Activated T-cell treated with anti-CD3 and anti-CD28 coated beads for 1 hour (primary cell): ENCODE measurements at places on chromosomes 11 and 22.

- DNase-seq, result no peak
Observed at GRCh38 chr22:28154861-28155260, 235.8 kb upstream of the PITPNB start.

GRCh38 chr11:68928136-68928880 lies 24.6 kb downstream of the IGHMBP2 start:
- DNase-seq, result no peak

- no peak for DNase-seq
Observed at GRCh38 chr11:34836958-34837856, 79.0 kb downstream of the APIP start.

GRCh38 chr11:132788816-132789325 lies 743.4 kb downstream of the OPCML start:
- no peak for DNase-seq

DNA sequence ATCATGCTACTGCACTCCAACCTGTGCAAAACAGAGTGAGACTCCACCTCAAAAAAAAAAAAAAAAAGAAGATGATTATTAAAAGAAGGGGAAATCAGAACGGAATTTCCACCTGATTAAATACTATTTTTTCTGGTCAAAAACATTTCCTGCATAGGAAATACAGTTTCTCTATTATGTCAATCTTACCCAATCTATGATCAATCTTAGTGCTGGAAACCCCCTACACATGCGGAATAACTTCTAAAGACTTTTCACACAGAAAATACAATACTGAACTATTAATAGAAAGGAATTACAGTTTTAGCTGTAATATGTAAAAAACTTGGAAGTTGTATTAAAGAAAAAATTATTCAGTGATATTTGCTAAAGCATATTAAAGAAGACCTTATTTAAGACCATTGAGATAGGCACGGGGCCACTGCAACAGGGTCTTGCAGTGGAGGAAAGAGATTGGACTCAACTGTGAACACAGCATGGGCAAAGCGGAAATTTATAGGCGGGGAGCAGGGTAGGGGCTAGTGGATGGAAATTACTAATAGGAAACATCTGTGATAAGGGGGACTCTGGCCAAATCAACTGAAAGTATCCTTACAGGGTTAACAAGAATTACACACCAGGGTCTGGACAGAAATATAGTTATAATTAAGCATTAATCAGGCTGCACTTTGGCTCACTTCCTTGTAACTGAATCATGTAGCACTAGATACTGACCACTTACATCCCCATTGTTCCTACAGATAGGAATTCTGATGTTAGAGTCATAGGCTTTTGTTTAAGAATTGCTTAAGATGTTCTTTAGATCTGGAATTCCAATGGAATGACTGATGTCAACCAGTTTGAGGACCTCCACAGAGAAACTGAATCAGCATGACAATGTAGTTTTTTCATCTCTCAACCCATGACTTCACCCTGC lies 411.5 kb upstream of the DDI1 start:
- DNase-seq, result no peak

DNA sequence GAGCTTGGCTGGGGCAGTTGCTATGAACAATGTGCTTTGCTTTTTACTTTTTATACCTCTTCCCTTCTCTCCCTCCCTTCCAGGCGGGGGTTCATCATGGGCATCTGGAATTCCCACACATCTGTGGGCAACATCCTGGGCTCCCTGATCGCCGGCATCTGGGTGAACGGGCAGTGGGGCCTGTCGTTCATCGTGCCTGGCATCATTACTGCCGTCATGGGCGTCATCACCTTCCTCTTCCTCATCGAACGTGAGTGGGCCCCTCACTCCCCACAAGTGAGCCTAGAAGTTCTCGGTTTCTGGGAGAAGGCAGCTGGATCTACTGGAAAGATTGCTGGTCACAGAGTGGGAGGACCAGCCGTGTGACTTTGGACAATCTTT lies 17.4 kb downstream of the SLC37A2 start:
- DNase-seq, result no peak

DNA sequence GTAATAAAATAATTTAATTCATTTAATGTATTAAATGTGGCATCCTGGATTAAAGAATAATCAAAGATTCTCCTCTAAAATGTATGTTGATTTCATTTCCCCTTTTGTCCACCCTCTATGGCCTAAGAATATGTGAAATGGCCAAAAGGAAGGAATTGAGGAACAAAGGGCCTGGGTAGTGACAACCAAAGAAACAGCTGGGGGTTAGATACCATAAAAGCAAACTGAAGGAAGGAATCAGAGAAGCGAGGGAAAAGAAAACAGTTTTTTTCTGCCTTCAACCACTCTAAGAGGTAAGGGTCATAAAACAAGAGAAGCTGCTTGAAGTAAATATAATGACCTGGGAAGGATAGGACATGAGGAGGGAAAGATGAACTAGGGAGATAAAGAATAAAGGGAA lies 139.3 kb downstream of the FAM76B start:
- DNase-seq, result no peak

DNA sequence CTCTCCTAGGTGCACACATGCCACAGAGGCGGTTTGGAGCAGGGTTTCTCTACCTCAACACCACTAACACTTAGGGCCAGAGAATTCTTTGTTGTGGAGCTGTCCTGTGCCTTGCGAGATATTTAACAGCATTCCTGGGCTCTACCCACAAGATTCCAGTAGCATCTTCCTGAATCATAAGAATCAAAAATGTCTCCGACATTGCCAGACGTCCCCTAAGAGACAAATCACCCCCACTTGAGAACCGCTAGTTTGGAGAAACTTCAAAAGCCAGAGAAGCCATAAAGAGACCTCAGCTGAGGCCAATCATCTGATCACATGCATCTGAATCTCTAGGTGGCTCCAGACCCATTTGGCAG lies 16.1 kb downstream of the MFNG start:
- no peak for DNase-seq

DNA sequence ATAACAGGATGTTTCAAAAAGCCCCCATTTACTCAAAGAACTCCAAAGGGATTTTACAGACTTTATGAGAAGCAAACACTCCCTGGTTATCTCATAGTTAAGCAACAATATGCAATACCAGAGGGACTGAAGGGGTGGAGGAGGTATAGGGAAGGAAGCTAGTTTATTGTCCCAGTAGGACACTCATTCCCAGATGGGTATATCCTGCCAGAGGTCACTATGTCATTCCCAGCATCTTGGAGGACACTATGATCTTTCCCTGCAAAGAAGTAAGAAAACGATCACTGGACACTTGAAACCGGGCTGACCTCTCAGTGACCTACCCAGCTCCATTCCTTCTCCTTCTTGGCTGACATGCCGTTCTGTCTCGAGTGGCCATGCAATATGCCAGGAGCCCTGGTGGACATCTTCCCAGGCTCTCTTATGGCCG lies 114.5 kb downstream of the NAT10 start:
- no peak for DNase-seq

- DNase-seq, result no peak
Observed at GRCh38 chr11:2299773-2300172, 1.9 kb downstream of the C11orf21 start.

GRCh38 chr22:46738647-46739093 lies 618 bp upstream of the CERK start:
- DNase-seq, result no peak

DNA sequence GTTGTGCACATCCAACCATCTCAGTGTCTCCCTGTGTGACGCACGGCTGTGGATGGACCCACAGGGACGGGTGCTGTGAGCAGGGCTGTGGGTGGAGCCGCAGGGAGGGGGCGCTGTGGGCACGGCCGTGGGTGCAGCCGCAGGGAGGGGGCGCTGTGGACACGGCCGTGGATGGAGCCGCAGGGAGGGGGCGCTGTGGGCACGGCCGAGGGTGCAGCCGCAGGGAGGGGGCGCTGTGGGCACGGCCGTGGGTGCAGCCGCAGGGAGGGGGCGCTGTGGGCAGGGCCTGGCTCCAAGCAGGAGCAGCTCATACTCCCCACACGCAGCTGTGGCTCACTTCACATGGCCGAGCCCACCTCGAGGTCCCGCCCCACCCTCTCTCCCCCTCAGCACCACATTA lies 6.0 kb upstream of the MAPK11 start:
- DNase-seq, result no peak

GRCh38 chr11:121688055-121688491 lies 235.3 kb upstream of the SORL1-AS1 start:
- no peak for DNase-seq

GRCh38 chr22:30994960-30995359 lies 25.9 kb downstream of the TUG1 start:
- no peak for DNase-seq

DNA sequence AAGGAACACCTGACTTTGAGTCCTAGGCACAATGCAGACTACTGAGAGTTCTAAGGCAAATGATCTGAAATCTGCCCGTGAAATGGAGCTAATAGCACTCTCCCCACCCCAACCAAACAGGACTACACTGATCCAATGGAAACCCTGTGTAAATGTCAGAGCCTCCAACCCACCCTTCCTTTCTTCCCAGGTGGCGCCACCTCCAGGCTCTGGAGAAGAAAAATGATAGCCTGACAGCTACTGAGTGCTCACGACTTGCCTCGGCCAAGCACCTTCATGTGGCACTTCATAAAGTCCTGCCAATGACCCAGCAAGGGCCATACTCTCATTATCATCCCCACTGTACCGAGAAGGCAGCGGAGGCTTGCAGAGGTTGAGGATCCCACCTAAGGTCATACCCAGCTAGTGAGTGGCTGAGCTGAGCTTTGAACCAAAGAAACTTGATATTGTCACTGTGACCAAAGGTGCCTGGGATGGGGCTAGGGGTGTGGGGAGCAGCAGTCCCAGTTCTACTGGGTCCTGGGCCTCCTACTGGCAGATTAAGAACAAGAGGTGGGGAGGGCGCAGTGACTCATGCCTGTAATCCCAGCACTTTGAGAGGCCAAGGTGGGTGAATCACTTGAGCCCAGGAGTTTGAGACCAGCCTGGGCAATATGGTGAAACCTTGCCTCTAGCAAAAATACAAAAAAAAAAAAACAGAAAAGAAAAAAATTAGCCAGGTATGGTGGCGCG lies 20.5 kb downstream of the TST start:
- no peak for DNase-seq

GRCh38 chr11:120182372-120182771 lies 28.5 kb upstream of the OAF start:
- no peak for DNase-seq

- no peak for DNase-seq
Observed at GRCh38 chr11:87628026-87628580, 547.1 kb downstream of the RAB38 start.

GRCh38 chr11:112363527-112363926 lies 102.9 kb upstream of the PLET1 start:
- DNase-seq, result no peak

DNA sequence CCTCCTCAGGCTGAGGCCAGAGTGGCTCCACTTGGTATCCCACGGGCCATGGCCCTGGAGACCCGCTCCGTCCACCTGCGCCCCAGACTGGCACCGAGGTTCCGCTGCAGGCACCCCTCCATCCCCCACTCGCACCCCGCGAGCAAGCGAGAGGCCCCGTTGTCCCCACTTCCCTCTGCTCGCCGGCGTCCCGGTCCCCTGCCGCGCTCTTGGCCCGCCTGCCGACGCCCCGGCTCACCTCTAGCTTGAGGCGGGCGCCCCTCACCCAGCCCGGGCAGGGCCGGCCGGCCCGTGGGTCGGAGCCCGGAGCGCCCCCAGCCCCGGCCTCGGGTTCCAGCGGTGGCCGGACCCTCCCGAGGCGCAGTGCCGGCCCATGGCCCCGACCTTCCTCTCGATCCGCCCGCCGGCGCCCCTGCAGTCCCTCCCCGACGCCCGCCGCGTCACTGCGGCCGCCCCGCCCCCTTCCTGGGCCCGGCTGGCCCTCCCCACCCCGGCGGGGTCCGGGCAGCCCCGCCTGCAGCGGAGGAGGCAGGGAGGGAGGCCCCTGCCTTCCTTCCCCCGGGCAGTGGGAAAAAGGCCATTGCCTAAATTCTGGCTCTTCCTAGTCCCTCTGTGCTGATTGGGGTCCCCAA lies at the start of gene PITPNM1:
Gene PITPNM1 (minus strand): TSS at position 414 of the 632 bp plus-strand sequence. CDS start 1,183 bp downstream, outside the sequence.
- DNase-seq, result peak; percentile 61
